ENCODE measurements at places on chromosomes 4 and X.

DNA sequence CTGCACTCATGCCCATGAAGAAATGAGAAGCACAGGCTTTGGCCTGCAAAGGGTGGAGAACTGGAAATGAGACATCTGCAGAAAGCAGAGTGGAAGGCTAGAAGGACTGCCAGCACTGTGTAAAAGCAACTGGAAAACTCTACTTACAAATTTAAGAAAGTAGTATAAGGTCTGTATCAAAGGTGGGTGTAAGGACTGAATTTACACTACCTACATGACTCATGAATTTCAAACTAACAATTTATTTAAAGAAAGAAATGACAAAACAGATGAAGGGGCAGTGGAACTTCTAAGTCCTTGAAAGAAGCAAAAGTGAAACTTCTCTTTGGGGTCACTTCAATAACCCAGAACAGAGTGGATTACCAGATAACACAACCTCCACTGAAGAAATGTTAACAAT, 71.2 kb downstream of the SLC10A7 start:
- DNase-seq: no peak

DNA sequence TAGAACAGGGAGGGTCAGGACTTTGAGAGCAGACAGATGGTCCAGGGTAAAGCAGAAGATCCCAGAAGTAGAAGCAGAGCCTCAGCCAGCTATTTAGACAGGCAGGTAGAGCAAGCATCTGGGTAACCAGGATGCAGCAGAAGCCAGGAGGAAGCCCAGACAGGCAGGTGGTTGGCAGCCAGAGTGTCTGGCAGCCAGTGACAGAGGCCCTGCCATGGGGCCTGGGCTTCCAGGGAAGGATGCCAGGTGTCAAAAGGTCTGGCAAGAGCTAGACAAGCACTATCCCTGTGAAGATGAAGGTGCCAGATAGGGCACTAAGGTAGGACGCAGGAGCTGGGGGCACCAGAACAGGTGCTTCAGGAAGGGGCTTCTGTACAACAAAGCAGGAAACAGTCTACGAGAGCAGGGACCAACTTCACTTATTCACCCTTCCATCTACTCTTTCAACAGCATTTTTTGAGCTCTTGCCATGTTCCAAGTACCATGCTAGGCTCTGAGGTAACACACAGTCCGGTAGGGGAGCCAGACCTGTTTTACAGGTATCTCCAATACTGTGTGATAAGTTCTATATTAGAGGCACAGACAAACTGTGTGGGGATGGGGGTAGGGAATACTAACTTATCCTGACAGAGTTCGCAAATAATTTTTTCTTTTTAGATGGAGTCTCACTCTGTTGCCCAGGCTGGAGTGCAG, 38.1 kb upstream of the GJB1 start:
- no peak for DNase-seq

- DNase-seq: no peak
Measured at GRCh38 chr4:162706051-162706450, 460.6 kb downstream of the NAF1 start.

GRCh38 chr4:4529392-4529791, 12.5 kb downstream of the STX18 start:
- DNase-seq: no peak

DNA sequence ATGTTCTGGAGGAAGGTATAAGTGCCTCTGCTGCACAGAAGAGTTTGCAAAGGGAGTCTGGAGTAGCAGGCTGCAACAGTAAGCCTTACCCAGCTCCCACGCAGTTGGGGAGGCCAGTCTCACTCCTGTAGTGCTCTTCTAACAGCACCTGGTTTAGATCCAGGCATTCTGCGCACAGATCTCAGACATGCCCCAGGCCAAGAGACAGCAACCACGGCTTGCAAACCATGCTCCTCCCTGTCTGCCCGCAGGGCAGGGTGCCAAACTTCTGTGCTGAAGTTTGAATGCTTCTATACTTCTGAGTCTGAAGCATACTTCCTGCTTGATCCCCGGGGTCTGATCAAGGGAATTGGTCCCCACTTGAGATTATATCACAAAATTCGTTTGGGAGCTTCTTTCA, 106.3 kb downstream of the LINC00632 start:
- DNase-seq: no peak

- DNase-seq: no peak
Measured at GRCh38 chr4:76430519-76431388, 4.3 kb upstream of the SHROOM3 start.

DNA sequence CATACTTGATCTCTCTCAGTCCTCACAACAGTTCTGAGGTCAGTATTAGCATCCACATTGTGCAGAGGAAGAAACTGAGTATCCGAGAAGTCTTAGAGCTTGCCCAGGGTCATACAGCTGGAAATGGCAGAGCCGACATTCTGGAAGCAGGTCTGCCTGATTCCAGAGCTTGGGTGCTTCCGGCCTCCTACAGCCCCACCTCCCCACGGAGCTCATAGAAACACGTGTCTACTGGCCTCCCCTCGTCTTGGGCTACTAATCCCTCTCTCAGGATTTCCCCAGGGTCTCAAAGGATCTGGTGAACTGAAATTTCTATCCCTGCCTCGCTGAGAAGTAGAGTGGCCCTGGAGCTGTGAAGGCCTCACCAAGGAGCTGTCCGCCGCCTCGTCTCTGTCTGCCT, 12.0 kb upstream of the KDM5C start:
- no peak for DNase-seq

Data from epithelial cell of proximal tubule (primary cell).